CD14-positive monocyte (primary cell): ENCODE measurements at places on chromosomes 1 and 21.

DNA sequence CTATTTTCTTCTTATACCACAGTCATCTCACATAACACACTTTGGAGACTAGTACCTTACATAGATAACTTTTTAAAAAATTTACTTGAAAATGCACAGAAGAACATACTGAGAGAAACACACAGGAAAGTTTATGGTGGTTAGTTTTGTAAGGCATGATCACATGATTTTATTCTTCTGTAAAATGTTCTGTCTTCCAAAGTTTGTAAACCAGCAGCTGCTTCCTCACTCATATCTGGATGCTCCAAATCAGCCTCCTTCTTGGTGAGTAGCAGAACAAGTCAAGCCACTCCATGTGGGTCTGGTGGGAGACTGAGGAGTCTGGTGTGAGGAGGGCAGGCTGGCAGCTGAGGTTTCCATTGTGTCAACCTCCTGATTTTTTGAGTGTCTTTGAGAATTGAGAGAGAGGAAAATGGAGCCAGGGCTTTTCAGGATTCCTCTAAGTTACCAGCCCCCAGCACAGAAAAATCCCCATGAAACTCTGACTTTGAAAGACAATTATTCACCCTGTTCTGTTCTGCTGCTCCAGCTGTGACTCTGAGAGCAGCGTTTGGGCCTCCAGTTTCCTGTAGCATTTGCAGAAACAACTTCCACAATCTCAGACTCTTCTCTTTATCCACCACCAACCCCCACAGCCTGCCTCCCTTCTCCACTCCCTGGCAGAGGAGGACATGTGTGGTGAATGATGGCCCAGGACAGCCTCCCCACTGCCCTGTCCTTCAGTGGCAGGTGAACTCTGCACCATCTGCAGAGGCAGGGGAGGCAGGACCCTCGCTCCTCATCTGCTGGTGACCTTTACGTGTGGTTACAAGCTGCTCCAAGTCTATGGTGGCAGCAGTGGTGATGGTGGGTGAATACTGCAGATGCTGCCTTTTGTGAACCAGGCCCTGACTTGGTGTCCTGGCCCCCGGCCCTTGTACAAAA, 82.3 kb downstream of the FCRL5 start:
- no peaks in the 10 kb centered on the region for H3K36me3 ChIP-seq
- peak overlapping the region; percentile 16 for H3K27ac ChIP-seq
- no peaks in the 10 kb centered on the region for H3K27me3 ChIP-seq
- DNase-seq = peak; percentile 6
- H3K4me1 ChIP-seq = peaks cover 13% of the 10 kb centered on the region

DNA sequence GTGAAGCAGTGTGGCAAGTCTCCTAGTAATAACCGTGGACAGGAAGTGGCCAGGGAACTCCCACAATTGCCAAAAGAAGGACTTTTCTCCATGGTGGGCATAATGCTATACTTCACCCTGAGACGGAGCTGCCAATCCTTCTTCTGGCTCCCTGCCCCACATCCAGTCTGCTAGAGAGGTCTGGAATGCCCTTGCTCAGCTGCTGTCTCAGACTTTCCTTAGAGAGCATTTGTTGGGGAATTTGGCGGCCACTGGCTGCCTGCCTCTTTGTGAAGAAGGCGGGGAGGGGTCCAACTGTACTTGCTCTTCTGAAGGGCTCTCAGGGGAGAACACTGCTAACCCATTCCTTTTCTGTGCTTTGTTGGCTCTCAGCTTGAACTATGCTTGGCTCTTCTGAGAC, 123.7 kb upstream of the EDN2 start:
- H3K4me3 ChIP-seq = no peak overlapping the region
- no peaks in the 10 kb centered on the region for H3K36me3 ChIP-seq
- H3K27ac ChIP-seq = no peak overlapping the region
- no peaks in the 10 kb centered on the region for H3K4me1 ChIP-seq
- DNase-seq = no peak
- no peaks in the 10 kb centered on the region for H3K27me3 ChIP-seq

GRCh38 chr21:45250272-45250671, 37.4 kb downstream of the POFUT2 start:
- H3K4me1 ChIP-seq = no peaks in the 10 kb centered on the region
- no peak overlapping the region for H3K27ac ChIP-seq
- no peaks in the 10 kb centered on the region for H3K36me3 ChIP-seq
- DNase-seq = no peak
- H3K27me3 ChIP-seq = no peaks in the 10 kb centered on the region

DNA sequence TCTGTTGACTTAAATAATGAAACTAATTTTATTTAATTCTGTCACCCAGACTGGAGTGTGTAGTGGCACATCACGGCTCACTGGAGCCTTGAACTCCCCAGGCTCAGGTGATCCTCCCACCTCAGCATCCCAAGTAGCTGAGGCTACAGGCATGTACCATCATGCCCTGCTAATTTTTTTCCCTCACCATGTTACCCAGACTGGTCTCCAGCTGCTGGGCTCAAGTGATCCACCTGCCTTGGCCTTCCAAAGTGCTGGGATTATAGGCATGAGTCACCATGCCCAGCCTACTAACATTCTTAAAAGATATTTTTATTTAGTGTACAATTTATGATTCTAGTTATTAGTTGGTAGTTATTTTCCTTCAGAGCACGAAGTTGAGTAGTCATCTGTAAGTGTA, 49.5 kb downstream of the NRDC start:
- DNase-seq = no peak
- H3K4me3 ChIP-seq = no peak overlapping the region
- peaks cover 91% of the 10 kb centered on the region for H3K36me3 ChIP-seq
- no peak overlapping the region for H3K27ac ChIP-seq

- H3K27ac ChIP-seq = no peak overlapping the region
- H3K4me3 ChIP-seq = no peak overlapping the region
- H3K4me1 ChIP-seq = peaks cover 5% of the 10 kb centered on the region
- H3K36me3 ChIP-seq = no peaks in the 10 kb centered on the region
- no peak for DNase-seq
Observed at GRCh38 chr1:70415882-70416281, 4.8 kb downstream of the CTH start.

DNA sequence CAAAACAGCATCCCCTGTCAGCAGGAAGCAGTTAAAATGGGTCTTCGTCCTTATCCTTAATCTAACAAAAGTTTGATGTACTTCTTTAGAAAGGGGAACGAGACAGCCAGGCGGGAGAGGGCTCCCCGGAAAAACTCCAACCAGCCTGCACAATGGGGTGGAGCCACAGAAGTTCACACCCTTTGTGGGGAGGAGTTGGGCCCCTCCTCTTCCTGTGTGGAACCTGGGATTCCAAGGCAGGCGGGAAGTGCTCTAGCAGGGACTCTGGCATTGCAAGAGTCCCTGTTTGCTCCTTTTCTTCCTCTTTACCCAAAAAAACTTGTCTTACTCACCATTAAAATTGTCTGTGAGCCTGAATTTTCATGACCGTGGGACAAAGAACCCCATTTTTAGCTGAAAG, 47.7 kb downstream of the FCRL5 start:
- no peaks in the 10 kb centered on the region for H3K4me1 ChIP-seq
- no peaks in the 10 kb centered on the region for H3K36me3 ChIP-seq
- no peak for DNase-seq
- H3K4me3 ChIP-seq = no peak overlapping the region
- no peaks in the 10 kb centered on the region for H3K27me3 ChIP-seq

DNA sequence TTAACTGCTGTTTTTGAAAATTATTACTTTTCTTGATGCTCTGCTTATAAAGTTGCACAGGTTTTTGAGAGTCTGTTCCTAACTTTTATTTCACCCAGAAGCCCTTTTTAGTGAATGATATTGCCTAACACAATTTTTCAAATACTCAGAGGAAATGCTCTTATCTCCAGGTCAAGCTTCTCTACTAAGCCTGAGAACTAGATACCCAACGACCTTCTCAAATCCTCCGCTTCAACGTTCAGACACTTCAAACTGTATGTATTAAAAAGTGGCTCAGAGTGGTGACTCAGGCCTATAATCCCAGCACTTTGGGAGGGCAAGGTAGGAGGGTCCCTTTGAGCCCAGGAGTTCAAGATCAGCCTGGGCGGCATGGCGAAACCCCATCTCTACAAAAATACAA, 88.5 kb downstream of the ASH1L start:
- no peak overlapping the region for H3K4me3 ChIP-seq
- H3K27ac ChIP-seq = no peak overlapping the region
- H3K36me3 ChIP-seq = peaks cover 55% of the 10 kb centered on the region
- no peaks in the 10 kb centered on the region for H3K4me1 ChIP-seq
- no peak for DNase-seq

DNA sequence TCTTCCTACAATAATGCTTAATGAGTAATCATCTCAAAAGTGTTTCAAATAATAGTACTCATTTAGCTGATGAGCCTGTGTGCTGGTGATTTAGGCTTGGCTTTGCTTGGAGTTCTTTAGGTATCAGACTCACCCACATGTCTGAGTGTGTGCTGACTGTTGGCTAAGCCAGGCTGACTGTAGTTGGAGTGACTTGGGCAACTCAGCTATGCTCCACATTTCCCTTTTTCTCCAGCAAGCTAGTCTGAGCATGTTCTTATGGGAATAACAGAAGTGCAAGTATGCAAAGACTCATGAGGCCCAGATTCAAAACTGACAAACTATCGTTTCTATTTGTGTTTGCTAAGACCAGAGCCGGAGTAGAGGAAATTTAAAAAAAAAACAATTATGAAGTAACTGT, 99.0 kb upstream of the ADGRL4 start:
- no peaks in the 10 kb centered on the region for H3K27me3 ChIP-seq
- H3K4me3 ChIP-seq = no peak overlapping the region
- no peaks in the 10 kb centered on the region for H3K4me1 ChIP-seq
- no peak for DNase-seq

GRCh38 chr1:195082183-195082582, 1526.1 kb downstream of the KCNT2 start:
- no peak overlapping the region for H3K4me3 ChIP-seq
- H3K27me3 ChIP-seq = no peaks in the 10 kb centered on the region
- DNase-seq = no peak
- no peaks in the 10 kb centered on the region for H3K36me3 ChIP-seq
- H3K4me1 ChIP-seq = no peaks in the 10 kb centered on the region
- H3K27ac ChIP-seq = no peak overlapping the region

GRCh38 chr1:229336345-229336744, 6.5 kb downstream of the CCSAP start:
- H3K4me1 ChIP-seq = peaks cover 37% of the 10 kb centered on the region
- peaks cover 16% of the 10 kb centered on the region for H3K36me3 ChIP-seq
- peak overlapping the region; percentile 2 for H3K27ac ChIP-seq
- DNase-seq = no peak
- H3K4me3 ChIP-seq = no peak overlapping the region

GRCh38 chr21:32173121-32173724, 105.6 kb downstream of the MIS18A start:
- no peaks in the 10 kb centered on the region for H3K27me3 ChIP-seq
- H3K4me1 ChIP-seq = no peaks in the 10 kb centered on the region
- no peaks in the 10 kb centered on the region for H3K36me3 ChIP-seq

DNA sequence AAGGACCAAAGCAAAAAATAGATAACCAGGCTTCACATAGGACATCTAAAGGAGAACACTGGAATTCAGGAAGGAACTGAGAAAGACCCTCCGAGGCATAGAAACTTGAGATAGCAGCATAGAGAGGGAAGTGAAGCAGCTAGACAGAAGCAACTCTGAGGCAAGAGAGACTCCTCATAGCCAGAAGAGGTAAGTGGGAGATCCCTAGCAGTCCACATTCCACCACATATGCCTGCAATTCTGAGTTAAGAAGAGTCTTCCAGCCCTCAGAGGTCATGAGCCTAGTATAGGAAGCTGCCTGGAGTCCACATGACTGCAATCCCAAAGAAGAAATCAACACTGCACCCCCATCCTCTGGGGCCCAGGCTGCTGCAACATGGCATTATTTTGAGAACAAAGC, 13.9 kb upstream of the FGGY start:
- H3K4me1 ChIP-seq = peaks cover 5% of the 10 kb centered on the region
- no peak overlapping the region for H3K4me3 ChIP-seq
- no peaks in the 10 kb centered on the region for H3K27me3 ChIP-seq

DNA sequence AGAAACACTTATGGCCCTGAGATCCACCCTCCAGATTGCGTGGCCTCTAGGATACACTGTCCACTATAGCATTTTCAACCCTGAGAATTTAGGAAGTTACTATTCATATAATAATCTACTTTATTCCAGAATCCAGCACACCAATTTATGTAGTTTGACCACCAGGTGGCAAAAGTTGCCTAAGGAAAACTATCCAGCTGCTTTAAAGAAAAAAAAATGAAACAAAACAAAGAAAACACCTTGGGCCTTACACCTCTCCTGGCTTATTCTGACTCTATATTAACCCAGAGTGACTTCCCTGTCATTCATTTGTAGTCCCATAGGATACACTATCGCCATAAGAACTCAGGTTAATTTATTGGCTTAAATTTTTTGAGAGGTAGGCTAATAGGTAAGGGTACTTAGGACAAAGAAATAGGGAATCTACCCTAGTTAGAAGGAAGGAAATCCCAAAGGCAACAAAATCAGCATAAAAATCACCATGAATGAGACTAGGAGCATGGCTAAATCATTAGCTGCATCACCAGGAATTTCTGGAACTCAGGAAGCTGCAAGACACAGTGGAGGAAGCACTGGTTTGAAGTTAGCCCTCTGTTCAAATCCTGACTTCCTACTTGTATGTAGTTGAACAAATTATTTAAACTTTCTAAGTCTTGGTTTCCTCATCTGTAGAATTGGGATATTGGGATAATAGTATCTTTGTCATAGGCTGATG, 107.5 kb downstream of the SPAG17 start:
- H3K4me3 ChIP-seq = no peak overlapping the region
- no peaks in the 10 kb centered on the region for H3K27me3 ChIP-seq
- H3K27ac ChIP-seq = no peak overlapping the region
- DNase-seq = no peak
- H3K36me3 ChIP-seq = no peaks in the 10 kb centered on the region

DNA sequence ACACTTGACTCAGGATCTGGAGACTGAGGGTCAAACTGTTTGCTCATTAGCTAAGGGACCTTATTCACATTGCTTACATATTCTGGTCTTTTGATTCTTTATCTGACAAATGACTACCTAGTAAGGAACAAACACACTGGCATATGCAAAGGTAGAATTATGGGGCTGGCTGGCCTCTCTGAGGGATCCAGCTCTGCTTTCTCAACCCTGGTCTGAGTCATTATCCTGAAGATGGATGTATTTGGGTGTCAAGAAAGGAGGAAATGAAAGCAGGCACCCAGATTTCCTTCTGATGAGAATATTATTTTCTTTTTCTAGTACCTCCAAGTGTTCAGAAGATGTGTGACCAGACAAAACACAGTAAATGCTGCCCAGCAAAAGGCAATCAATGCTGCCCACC, 6.0 kb downstream of the SMCP start:
- no peaks in the 10 kb centered on the region for H3K27me3 ChIP-seq
- H3K36me3 ChIP-seq = no peaks in the 10 kb centered on the region
- no peak for DNase-seq
- no peak overlapping the region for H3K27ac ChIP-seq

GRCh38 chr1:220967911-220968310, 88.7 kb downstream of the HLX start:
- no peak overlapping the region for H3K27ac ChIP-seq
- no peak for DNase-seq

- H3K27ac ChIP-seq = no peak overlapping the region
- DNase-seq = no peak
- H3K27me3 ChIP-seq = no peaks in the 10 kb centered on the region
- no peaks in the 10 kb centered on the region for H3K36me3 ChIP-seq
- H3K4me1 ChIP-seq = no peaks in the 10 kb centered on the region
Observed at GRCh38 chr1:223208164-223209076, 65.4 kb upstream of the TLR5 start.
